RWPE1 (cell line): ENCODE measurements at places on chromosomes 16 and 17.

GRCh38 chr16:2816751-2817339, at the start of gene PRSS21:
TSS of gene PRSS21 (plus strand) at chr16:2817237. CDS start at chr16:2817269, 32 bp downstream.
- peak; percentile 25 for DNase-seq

GRCh38 chr16:89498839-89499238, 8.5 kb upstream of the ANKRD11 start:
- DNase-seq: no peak

DNA sequence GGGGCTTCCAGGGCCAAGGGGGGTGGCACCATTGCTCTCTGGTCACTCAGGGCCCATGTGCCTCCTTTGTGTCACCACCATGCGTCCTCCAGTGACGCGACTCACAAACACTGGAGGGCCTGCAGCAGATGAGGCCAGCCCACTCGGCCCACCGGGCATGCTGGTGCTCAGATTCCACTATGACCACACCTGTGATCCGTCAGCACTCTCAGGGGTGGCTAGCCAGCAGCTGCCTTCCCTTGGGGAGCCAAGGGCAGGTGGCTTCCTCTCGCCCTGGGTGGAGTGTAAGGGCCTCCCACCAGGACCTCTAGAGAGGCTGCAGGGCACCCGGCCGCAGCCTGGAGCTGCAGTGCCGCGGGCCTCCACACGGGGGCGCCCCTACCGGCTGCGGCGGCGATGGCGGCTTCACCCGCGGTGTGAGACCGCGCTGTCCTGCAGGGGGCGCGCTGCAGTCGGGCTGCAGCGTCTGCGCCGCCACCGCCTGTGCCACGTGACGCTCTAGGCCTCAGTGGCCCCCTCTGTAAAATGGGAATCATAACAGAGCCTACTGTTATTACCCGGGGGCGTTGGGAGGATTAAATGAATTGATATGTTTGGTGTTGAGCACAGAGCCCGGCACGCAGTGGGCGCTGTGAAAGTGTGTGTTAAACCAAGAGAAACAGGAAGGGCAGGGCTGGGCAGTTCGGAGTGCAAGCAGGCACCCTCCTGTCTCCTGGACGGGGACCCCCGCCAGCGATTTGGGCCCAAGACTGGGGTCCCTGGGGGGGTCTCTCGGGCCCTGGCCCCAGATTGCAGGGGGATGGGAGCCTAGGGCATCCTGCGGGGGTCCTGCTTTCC, 192.4 kb upstream of the GSE1 start:
- peak; percentile 49 for DNase-seq

- no peak for DNase-seq
Measured at GRCh38 chr17:74161503-74161875, 42.0 kb upstream of the RPL38 start.

DNA sequence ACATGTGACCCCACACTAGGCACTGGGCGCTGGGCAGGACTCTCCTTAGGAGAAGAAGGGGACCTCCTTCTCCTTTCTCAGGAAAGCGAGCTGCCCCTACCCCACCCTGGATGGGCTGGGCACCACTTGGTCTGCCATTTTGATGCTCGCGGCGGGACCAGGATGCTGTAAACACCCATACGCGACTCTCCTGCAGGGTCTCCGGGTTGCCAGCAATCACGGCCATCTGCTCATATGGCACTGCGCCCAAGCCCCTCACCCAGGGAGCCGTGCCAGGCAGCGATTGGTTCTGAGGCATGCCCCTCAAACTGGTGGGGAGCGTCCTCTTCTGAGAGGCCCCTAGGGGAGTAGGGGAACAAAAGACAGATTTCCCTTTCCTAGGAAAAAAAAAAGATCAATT, 99.0 kb downstream of the C16orf78 start:
- no peak for DNase-seq

DNA sequence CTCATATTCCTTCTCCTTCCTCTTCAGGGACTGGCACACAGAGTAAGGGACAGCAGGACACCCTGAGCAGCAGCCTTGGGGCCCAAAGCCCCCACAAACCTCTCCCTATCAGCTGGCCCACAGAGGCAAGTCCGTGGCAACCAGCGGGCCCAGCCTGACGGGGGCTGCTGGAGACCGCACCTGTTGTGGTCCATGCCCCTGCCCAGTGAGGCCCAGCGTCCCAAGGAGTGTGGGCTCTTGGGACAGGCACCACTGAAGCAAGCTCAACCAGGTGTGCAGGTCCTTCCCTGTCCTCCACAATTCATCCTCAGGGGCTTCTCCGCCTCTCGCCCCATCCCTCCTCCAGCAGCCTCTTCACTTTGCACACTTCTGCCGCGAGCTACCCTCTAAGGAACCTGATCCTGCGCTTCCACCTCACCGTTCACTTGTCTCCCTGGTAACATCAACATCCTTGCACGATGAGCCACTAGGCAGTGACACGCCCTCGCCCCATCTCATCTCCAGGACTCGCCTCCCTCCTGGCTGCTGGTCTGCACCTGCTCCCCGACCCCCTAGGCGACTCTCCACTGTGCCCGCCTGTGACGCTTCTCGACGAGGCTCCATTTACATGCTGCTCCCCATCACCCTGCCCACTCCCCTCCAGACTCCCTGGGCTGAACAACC, 12.7 kb downstream of the MNT start:
- DNase-seq: no peak

DNA sequence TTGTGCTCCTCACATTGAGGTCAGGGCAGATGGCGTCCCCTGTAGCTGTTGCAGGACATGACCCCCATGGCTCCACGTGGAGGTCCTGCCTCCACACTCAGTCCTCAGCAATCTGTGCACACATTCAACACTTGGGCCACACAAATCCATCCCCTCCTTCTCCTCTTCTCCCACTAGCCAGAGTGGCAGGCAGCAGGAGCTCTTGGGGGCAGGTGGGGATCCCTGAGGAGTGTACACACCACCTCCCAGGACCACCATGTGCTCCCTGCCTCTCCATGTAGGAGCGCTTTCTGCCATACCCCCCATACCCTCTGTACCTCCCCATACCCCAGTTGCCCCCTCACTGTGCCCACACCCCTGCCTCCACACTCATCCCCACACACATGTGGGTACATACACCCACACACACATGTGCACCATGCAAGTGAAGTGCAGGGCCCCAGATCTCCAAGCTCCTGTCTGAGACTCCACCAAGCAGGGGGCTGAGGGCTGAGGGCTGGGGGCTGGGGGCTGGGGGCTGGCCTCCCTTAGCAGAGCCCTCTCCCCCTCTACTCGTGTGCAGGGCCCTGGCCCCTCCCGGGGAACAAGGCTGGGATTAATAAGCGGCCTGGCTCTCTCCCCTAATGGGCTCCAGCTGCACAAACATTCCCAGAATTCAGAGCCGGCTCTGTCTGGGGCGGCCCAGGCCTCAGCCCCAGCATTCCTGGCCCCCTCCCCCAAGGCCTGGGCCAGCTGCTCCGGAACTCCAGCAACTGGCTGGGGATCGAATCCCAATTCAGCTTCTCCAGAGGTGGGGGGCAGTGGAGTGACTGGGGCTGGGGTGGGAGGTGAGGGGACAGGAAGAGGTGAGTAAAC, 48.2 kb upstream of the MEIOC start:
- DNase-seq: no peak

DNA sequence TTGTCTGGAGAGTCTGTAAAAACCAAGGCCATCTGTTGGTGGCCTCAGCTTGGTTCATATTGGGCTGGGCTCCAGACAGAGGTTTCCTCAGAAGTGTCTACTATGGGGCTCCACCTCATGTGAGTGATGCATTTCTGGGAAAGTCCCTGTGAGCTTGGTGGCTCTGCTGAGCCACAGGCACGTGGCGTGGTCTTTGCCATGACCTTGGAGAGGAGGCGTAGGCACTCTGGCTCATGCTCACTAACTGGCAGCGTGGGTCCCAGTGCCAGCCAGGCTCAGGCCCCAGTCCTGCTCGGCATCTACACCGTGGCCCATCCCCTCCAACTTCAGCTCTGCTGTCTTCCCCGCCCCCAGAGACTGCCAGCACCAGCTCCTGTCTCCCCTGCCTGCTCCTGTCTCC, 10.7 kb upstream of the SMTNL2 start:
- DNase-seq: no peak

GRCh38 chr17:17453088-17453487, 23.7 kb upstream of the MED9 start:
- DNase-seq: no peak

- DNase-seq: no peak
Measured at GRCh38 chr16:71762186-71762585, 37.7 kb upstream of the PHLPP2 start.

- DNase-seq: no peak
Measured at GRCh38 chr16:3992297-3993051, 112.0 kb upstream of the CREBBP start.

- DNase-seq: no peak
Measured at GRCh38 chr16:67528222-67528869, at the start of gene RIPOR1. TSS of gene RIPOR1 (plus strand) at chr16:67528829. CDS start at chr16:67538447, 9,618 bp downstream.

DNA sequence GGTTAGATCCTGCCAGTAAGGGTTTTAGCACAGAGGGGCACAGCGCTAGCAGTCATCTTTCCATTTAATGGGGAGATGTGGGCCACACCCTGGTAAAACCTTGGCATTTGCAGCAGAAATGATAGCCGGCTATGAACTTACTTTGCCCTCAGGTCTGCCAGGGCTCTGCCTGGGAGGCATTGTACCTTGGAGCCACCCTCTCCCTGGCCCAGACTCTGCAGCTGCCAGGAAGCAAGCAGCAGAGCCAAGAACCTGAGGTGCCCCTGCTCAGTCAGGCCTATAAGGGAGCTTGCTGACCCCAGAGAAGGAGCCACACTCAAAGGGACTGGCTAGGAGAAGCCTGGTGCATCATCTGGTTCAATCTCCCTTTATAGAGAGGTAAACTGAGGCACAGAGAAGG, 23.7 kb upstream of the PHF12 start:
- no peak for DNase-seq

DNA sequence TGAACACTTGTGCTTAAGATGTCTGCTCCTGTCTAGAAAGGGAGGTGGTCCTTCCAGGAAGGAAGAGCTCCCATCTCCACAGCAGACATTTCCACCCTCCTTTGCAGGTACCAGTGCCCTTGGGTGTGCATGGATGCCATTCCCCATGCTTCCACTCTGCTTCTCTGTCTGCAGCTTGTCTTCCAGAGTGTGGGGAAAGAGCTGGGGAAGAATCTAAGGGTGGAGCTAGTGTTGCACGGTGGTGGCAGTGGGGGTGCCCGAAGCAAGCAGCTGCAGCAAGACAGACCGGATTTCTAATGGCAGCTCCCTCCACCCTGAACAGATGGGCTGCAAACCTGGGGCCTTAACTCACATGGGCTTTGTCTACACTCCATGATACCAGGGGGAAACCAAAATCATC, 22.6 kb upstream of the HOXB13 start:
- DNase-seq: no peak

DNA sequence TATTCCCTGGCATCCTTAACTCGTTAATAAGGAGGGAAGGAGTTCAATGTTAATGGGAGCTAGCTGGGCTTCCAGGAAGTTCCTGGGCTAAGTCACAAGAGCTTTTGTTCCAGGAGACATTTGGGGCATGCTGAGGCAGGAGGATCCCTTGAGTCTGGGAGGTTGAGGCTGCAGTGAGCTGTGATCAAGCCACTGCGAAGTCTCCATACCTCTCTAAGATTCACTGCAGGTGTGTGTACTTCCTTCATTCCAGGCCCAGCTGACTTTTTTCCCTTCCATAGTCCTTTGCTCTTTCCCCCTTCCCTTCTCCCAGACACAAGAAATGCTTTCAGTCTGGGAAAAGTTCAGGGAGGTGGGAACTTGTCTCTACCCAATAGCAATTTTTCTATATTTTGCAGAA, 489.8 kb downstream of the NPIPA7 start:
- DNase-seq: no peak

DNA sequence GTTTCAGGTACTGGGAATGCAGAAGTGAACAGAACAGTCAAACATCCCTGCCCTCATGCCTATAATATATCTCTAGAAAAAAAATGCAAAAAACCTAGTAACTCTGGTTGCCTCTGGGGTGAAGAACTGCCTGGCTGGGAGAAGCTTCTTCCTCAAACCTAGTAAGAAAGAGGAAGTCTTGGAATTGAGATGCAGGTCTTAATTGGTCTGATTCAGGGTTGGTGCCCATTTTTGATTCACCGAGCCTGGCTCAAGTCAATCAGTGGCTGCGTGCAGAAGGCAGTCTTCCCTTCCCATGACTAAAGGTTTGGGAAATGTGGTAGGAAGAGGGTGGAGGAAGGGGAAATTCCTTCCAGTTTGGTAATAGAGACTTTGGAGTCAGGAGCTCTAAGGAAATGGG, 22.4 kb downstream of the CDRT15 start:
- DNase-seq: no peak

DNA sequence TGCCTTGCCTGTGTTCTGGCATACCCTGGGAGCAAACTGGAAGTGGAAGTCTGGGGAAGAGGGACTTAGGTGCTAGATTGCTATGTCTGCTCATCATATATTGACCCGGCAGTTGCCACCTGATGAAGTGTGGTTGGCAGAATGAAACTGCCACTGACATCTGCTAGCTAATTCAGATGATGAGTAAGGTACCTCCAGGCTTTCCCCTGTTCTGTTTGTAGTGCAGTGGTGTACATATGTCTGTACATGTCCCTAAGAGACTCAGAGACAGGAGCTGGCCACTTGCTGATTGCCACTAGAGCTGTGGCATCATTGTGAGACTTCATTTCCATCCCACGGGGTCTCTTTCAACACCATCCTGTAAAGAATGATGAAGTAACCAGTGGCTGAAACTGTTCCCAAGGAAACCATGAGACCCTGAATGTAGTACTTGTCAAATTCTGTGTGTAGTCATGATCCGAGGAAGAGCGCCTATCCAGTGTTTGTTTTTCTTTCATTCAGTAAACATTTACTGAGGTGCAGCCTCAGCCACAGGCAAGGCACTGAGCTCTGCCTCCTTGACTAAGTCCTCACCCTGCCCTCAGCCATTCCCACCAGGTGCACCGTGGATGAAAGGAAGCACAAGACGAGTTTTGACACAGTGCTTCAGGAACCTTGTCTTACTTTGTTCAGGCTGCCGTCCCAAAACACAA, 13.2 kb downstream of the CLUAP1 start:
- DNase-seq: no peak

DNA sequence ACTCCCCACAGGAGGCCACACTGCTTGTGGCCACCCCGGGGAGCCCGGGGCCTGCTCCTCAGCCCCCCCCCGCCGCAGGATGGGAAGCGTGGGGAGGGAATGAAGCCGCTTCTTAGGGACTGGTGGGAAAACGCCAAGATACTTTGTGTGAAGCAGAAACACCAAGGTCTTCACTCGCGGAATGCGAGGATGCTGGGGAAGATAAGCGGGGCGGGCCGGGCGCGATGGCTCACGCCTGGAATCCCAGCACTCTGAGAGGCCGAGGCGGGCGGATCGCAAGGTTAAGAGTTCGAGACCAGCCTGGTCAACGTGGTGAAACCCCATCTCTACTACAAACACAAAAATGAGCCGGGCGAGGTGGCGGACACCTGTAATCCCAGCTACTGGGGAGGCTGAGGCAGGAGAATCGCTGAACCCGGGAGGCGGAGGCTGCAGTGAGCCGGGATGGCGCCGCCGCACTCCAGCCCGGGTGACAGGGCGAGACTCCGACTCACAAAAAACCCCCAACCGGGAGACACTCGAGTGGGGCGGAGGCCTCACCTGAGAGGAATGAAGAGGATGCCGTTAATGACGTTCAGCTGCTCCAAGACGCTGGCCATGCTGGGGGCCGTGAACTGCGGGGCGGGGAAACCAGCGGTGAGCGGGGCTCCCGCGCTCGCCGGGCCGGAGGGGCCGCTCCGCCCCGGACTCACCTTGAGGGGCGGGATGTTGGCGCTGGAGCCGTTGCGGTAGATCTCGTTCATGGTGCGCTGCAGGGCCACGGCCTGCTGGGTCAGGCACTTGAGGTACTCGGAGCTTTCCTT, 20.3 kb downstream of the CLUH start:
- DNase-seq: no peak
